ENCODE measurements at places on chromosomes 1 and 21. TPM values are rescaled to one million over a fixed set of nuclear protein-coding genes. Genes with fewer than 3 reads are reported as not detected.

DNA sequence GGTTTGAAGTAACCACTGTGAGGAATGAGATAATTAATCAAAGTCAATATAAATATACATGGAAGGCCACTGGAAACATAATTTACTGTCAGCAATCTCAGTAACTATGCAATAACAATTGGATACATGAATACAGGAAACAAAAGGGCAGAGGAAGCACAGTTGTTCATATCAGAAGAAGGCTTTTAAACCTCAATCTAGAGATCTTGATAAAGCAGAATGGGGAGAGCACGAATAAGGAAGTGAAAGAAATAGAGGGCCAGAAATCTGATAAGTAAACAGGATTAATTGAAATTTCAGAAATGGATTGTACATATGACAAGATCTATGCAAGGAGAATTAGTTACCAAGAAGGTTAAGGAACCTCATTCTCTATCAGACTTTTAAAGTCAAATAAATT lies 93.0 kb downstream of the EVI5 start:
- H3K36me3 ChIP-seq: peaks cover 22% of the 10 kb centered on the region
- no peaks in the 10 kb centered on the region for H3K4me1 ChIP-seq
- no peaks in the 10 kb centered on the region for H3K27me3 ChIP-seq
- no peak for DNase-seq
- no peak overlapping the region for H3K27ac ChIP-seq

DNA sequence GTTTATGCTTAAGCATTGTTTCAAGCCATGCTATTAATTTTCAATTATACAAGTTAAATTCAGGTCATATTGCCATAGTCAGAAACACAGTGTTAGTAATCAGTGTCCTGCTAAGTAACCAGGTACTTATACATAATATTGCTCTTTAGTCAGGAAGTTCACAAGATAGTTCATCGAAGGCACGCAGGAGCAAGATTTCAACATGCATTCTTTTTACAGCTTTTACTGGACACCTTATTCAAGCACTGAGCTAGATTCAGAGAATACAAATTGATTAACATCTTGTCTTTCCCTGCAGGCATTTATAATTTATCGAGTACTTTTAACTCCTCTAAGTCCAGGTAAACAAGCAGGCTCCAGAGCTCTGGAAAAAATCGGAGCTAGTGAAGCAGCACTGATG lies 202.3 kb upstream of the BRINP3 start:
- no peak overlapping the region for H3K27ac ChIP-seq
- no peaks in the 10 kb centered on the region for H3K27me3 ChIP-seq
- H3K4me3 ChIP-seq: no peak overlapping the region
- H3K4me1 ChIP-seq: no peaks in the 10 kb centered on the region

Gene PADI4
- polyA plus RNA-seq: 1.7 TPM

Gene MATN1
- 0.18 TPM for polyA plus RNA-seq

Gene TSACC
- 0.45 TPM for polyA plus RNA-seq

DNA sequence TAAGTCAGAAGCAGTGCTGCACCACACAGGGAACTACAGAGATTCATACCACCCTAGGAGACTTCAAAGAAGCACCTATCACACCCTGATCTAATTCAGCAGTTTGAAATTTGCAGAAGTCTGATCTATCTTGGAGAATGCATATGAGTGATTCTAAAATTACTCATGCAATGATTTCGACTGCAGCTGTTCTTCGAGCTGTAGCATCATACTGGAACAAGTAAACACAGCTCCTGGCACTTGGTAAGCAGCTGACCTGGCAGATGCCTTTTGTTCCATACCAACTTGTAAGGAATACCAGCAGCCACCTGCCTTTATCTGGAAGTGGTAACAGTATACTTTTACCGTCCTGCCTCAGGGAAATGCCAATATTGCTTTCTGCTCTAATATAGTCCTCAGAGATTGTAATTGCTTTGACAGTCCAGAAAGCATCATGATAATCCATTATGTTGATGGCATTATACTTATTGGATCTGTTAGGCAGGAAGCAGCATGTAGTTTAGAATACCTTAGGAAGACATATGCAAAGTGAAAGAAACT lies 25.7 kb downstream of the AADACL4 start:
- H3K4me1 ChIP-seq: no peaks in the 10 kb centered on the region
- peaks cover 5% of the 10 kb centered on the region for H3K27me3 ChIP-seq
- no peak for DNase-seq
- H3K4me3 ChIP-seq: no peak overlapping the region

GRCh38 chr1:176198413-176198812 lies 8.7 kb downstream of the COP1 start:
- no peak overlapping the region for H3K27ac ChIP-seq
- no peak overlapping the region for H3K4me3 ChIP-seq
- no peaks in the 10 kb centered on the region for H3K27me3 ChIP-seq

Gene CTSK
- 5.2 TPM for polyA plus RNA-seq
